GM23338 (cell line): ENCODE measurements at places on chromosomes 7 and 10. TPM values are rescaled to one million over a fixed set of nuclear protein-coding genes. Genes with fewer than 3 reads are reported as not detected.
A peak's percentile ranks its signal among the peaks of the same experiment; 100 is the strongest.

Gene MAD1L1
- total RNA-seq, result 59.3 and 87.1 TPM in 2 replicates

Gene NEUROD6
- total RNA-seq, result not detected in 2 replicates

Gene CCDC136
- total RNA-seq, result 39.9 and 55.7 TPM in 2 replicates

DNA sequence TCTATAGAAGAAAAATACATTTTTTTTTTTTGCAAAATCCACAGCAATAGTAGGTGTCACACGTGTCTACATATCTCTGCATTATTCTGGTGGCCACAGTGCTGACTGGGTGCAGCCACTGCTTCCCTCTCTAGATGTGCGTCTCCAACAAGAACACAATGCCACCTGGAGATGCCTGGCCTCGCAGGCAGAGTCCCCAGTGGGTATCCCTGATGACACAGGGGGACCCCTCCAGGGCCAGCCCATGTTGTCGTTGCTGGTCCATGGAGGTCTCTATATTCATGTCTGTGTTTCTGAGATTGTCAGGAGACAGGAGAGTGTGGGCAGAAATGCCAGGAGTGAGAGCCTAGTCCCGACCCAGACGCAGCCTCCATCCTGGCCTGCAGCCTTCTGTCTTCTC, 345.9 kb upstream of the SHH start:
- H3K4me1 ChIP-seq, result no peaks in the 10 kb centered on the region
- no peaks in the 10 kb centered on the region for H3K36me3 ChIP-seq
- no peak overlapping the region for H3K4me3 ChIP-seq
- DNase-seq, result no peak
- H3K27ac ChIP-seq, result no peak overlapping the region

DNA sequence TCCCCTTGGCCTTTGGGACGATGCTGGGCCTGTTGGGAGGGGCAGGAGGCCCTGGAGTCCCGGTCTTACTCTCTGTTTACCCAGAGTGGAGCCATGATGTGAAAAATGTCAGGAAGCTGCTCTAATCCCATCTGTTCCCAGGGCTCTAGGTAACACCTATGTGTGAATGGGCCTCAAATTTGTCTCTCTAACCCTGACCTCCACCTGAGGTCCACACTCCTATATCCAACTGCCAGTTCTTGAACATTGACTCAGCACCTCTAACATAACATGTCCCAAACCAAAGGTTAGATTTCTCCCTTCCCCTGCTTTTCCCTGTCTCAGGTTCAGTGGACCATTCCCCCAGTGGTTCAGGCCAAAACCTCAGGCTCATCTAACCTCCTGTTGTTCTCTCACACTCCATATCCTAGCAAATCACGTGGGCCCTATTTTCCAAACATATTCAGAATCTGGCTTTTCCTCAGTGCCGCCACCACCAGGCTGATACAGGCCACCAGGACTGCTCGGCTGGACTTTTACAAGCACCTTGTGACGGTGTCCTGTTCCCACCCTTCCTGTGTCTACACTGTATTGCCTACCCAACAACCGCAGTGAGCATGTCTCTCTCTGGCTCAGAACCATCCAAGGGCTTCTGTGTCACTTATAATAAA, 130.6 kb downstream of the ATXN7L1 start:
- H3K4me3 ChIP-seq, result no peak overlapping the region
- H3K4me1 ChIP-seq, result peaks cover 8% of the 10 kb centered on the region
- peak; percentile 50 for DNase-seq

- no peak overlapping the region for H3K4me3 ChIP-seq
- DNase-seq, result no peak
- no peak overlapping the region for H3K27ac ChIP-seq
- H3K27me3 ChIP-seq, result no peaks in the 10 kb centered on the region
- H3K4me1 ChIP-seq, result peaks cover 7% of the 10 kb centered on the region; the same call in 1 of the 2 replicates
- H3K36me3 ChIP-seq, result no peaks in the 10 kb centered on the region
Observed at GRCh38 chr10:13939391-13939790, 352.6 kb downstream of the PRPF18 start.

DNA sequence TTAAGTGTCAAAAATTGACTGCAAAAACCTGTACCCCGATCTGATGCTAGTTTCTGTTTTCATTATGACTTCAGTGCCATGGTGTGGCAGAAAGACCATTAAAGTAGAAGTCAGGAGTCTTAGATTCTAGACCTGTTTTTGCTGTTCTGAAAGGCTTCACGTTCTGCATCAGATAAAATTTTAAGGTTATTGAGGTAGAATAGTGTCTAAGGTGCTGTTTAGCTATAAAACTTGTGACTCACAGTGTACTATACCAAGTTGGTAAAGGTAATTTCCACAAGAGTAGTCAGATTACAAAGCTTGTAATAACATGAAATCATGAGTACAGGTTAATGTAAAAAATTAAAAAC, 38.6 kb downstream of the ZNRF2 start:
- no peaks in the 10 kb centered on the region for H3K27me3 ChIP-seq
- peaks cover 68% of the 10 kb centered on the region for H3K4me1 ChIP-seq
- H3K4me3 ChIP-seq, result no peak overlapping the region
- no peaks in the 10 kb centered on the region for H3K36me3 ChIP-seq
- no peak for DNase-seq

DNA sequence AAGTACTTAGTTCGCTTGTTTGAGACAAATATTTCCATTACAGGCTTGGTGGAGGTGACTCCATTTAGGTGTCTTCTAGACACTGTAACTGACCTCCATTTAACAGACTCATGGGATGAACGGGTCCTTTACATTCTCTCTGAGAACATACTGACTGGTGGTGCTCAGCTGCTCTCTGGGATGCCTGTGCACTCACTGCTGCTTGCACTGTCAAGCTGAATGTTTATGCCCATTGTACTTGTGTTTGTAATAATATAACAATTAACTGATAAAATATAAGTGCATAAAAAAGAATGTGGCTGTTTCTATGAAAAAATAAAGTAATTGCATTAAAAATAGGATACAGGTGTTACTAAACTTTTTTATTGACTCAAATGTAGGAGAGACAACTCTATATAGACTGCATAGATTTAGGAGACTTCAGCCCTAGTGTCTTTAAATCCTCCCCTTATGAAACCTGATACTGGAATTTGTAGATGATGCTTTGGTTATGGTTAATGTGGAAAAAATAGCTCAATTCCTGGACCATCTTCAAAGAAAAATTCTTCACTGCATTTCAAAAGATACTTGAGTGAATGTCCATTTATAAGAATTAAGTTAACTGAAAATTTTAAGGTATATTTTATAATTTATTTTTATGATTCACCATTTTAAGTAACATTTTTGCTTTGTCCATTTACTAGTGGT, 85.4 kb downstream of the CDK14 start:
- no peak overlapping the region for H3K4me3 ChIP-seq
- H3K36me3 ChIP-seq, result no peaks in the 10 kb centered on the region
- no peak overlapping the region for H3K27ac ChIP-seq
- no peak for DNase-seq
- peaks cover 38% of the 10 kb centered on the region for H3K4me1 ChIP-seq

GRCh38 chr10:35789996-35790395, 147.9 kb upstream of the FZD8 start:
- no peaks in the 10 kb centered on the region for H3K4me1 ChIP-seq
- no peaks in the 10 kb centered on the region for H3K36me3 ChIP-seq
- DNase-seq, result no peak
- no peak overlapping the region for H3K27ac ChIP-seq

Gene ARPC1B
- total RNA-seq, result 93.2 and 132 TPM in 2 replicates

Gene ETV1
- 53.5 and 61.9 TPM in 2 replicates for total RNA-seq

- peak overlapping the region; percentile 65 for H3K4me3 ChIP-seq
- H3K27me3 ChIP-seq, result peaks cover 17% of the 10 kb centered on the region
- H3K27ac ChIP-seq, result no peak overlapping the region
- peaks cover 11% of the 10 kb centered on the region for H3K4me1 ChIP-seq
Observed at GRCh38 chr7:33107136-33108066, 1.8 kb downstream of the RP9 start.

Gene VGF
- 3.3 and 4.4 TPM in 2 replicates for total RNA-seq

DNA sequence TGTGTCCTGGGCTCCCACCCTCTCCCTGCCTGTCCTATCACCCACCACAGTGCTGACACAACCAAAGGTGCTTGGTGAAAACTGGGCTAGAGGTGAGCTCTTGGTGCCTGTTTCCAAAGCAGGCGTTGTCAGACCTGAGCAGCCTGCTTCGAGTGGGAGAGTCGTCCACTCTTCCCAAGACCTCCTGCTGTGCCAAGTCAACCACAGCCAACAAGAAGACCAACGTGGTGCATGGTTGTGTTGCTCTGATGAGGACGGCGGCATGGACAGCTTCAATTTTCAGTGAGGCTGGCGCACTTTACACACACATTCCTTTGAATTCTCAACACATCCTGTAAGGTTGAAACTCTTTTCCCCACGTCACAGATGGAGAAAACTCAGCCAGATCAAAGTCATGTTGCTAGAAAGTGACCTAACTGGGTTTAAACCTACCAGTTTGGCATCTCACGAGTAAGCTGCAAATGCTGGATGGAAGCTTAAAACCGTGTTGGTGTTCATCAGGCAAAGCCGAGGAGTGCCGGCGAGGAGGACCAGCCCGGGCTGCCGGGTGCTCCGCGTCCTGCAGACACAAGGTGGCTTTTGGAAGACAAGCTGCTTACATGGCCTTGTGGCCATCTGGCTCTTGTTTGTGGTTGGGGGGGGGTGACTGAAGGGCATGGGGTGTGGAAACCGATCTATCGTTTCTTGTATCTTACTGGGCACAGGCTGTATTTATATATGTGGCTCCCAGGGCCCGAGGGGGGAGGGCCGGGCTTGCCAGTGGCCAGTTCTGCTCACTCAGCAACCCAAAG, 39.3 kb downstream of the INSIG1 start:
- H3K36me3 ChIP-seq, result no peaks in the 10 kb centered on the region
- H3K4me1 ChIP-seq, result no peaks in the 10 kb centered on the region
- no peak overlapping the region for H3K4me3 ChIP-seq
- H3K27ac ChIP-seq, result no peak overlapping the region

Gene IL2RA
- total RNA-seq, result not detected in 2 replicates
